ENCODE measurements at places on chromosomes 5 and 9. TPM values are rescaled to one million over a fixed set of nuclear protein-coding genes. Genes with fewer than 3 reads are reported as not detected.

Gene SREK1
- total RNA-seq = 50.7 TPM

Gene RNF183
- total RNA-seq = not detected

Gene IL5
- total RNA-seq = not detected

Gene EFNA5
- total RNA-seq = 40.9 TPM

Gene SVEP1
- total RNA-seq = 6.7 TPM

Gene ITGA2
- total RNA-seq = 1.4 TPM

Gene PPP3R2
- not detected for total RNA-seq

Gene KIF4B
- total RNA-seq = 0.13 TPM

Gene SLC22A4
- total RNA-seq = 2.2 TPM

Gene NNT
- 396 TPM for total RNA-seq

Gene CTXN3
- not detected for total RNA-seq

Gene GRIN1
- total RNA-seq = not detected

Gene ACTBL2
- not detected for total RNA-seq

Measured in cardiac septum (tissue), 1 donor.